Stimulated activated CD8-positive, alpha-beta memory T cell treated with anti-CD3 and anti-CD28 coated beads, Interleukin-12 subunit alpha, Interleukin-12 subunit beta, amount 100 ng/mL, for 1 hour (primary cell): ENCODE measurements at places on chromosomes 5 and 9.

- DNase-seq, result no peak
These were observed 199.3 kb downstream of the TTLL11 start for GRCh38 chr9:121893786-121894185.

DNA sequence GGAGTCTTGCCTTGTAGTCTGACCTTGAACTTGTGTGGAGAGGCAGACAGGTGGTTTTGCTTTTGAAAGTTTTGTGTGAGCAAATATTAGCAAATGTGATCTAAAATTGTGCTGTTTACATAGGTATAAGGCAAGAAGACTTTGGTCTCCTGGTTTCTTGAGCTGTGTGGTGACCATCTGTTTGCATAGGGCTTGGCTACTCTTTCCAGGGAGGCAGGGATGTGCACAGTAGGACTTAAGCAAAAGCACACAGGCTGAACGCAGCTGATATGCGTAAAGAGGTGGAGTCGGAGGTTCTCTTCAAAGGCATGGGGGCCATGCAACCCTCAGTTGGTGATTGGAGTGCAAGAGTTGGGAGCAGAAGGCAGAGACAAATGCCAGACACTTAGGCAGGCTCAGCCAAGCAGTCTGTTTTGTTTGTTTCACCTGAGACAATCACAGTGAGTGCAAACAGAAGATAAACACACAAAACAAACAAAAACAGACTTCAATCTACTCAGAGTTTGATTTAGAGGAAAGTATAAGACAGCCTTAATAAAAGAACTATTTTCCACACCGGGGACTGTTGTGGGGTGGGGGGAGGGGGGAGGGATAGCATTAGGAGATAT is 744.2 kb downstream of the MTRR start:
- no peak for DNase-seq

DNA sequence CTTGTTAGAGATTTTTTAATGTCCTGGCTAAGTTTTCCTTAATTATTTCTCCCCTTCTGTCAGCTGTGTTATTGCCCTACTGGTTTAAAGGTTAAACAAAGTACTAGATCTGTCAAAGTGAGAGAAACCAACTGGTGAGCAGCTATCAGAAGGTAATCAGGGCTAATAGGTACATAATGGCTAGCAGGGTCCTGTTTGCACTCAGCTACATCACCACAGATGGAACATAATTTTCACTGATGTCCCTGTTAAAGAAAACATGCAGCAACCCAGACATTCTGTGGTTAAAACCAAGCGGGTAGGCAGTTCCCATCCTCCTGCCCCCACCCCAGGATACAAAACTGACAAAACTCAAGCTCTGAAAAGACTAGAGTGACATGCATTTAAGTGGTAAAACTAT is 473.9 kb downstream of the NR2F1-AS1 start:
- no peak for DNase-seq

DNA sequence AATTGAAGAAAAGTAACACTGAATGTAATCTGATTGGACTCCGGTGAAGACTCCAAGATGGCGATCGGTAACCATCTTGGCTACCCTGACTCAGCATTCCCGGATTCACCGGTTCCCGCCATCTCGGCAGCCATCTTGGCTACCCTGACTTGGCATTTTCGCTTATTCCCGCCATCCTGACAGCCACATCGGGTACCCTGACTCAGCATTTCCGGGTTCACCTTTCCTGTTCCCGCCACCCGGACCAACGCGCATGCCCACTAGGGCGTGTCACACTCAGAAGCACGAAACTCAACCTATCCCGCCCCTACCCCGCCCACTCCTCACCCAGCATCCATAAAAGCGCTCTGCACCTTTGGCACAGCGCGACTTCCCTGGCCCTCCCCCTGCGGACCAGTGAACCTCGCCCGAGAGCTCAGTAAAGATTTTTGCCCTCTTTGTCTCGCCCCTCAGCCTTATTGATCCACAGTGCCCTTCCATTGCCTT is 17.2 kb downstream of the SPTLC1 start:
- DNase-seq, result no peak

DNA sequence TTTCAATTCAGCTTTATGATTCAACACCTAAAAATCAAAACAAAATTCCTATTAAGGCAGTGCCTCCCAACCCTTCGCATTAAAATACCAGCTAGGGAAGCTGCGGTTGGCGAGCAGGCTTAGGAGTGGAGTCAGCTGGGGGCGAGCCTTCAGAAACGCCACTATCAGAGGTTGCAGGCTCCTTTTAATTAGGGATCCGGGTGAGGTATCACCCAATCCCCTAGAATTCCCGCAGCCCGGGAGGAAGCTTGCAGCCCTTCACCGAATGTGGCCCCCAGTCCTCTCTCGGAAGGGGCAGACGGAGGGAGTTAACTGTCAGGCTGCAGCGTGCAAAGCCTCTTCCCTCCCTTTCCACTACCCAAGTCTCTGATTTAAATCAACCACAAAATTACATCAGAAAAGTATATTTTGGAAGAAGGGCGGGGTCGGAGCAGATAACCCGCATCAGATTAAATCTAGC is 1.7 kb downstream of the STC2 start:
- no peak for DNase-seq

GRCh38 chr5:163613150-163613442 is 107.7 kb downstream of the MAT2B start:
- no peak for DNase-seq
